ENCODE measurements at places on chromosomes 13 and 19.

DNA sequence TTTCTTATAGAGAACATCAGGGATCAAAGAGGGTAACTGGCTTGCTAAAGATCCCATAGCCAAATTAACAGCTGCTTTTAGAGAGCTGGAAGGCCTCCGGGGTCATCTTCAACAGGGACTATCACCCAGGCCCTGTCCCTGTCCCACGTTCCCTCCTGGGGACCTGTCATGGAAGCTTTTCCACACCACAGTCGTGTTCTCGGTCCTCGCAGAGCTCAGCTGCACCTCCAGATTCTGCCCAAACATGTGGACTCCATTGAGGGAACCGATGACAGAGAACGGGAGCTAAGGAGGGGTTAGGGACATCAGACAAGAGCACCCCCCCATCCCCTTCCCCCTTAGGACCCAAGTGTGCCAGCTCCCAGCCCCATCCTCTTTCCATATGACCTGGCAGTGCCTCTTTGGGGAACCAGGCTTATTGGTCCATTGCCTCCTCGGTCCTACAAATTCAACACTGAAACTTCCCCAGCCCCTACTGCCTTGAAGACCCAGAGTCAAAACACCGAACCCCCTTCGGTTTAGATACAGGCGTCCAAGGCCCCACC is 568 bp downstream of the FUZ start:
- DNase-seq: no peak

GRCh38 chr19:17706750-17707181 is 12.5 kb upstream of the MAP1S start:
- no peak for DNase-seq

- no peak for DNase-seq
Measured at GRCh38 chr13:29578300-29579085, 17.0 kb downstream of the SLC7A1 start.

DNA sequence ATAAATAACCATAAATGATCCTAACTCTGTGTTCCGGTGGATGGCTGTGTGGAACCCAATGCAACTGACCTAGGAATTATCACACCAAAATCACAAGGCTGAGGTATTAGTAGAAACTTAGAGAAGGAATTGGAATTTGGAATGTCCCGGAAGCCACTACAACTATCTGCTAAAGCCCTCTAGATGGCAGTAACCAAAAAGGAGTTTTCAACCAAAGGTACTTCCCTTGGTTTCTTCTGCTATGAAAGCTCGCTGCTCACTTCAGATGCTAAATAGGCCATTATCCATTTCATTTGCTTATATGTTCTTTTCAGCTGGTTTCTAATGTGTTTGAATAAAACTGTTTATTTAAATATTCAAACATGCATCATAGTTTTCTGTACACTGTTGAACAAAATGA is 1589.1 kb upstream of the SPRY2 start:
- DNase-seq: no peak

- no peak for DNase-seq
Measured at GRCh38 chr13:24875566-24875965, 111.6 kb downstream of the RNF17 start.

GRCh38 chr19:11452620-11453310 is 17.3 kb downstream of the PRKCSH start:
- DNase-seq: no peak

GRCh38 chr13:35781036-35782000 is 304.8 kb upstream of the MAB21L1 start:
- DNase-seq: no peak

- no peak for DNase-seq
Measured at GRCh38 chr13:78299832-78300623, 303.3 kb downstream of the POU4F1 start.

- DNase-seq: peak; percentile 43
Measured at GRCh38 chr19:45472563-45473366, 5.0 kb downstream of the FOSB start.

GRCh38 chr13:102687520-102687919 is 7.3 kb downstream of the METTL21C start:
- DNase-seq: no peak

DNA sequence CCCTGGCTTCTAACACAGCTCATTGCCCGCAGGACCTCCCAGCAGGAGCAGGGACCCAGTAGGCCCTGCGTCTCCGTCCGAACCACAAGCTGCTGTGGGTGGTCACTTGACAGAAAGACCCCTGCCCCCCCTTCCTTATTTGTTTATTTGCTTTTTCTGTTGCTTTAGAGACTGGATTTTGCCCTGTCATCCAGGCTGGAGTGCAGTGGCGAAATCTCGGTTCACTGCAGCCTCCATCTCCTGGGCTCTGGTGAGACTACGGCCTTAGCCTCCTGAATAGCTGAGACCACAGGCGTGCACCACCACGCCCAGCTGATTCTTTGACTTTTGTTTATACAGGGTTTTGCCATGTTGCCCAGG is 7.6 kb upstream of the PTBP1 start:
- no peak for DNase-seq

- no peak for DNase-seq
Measured at GRCh38 chr19:29833614-29834261, 21.9 kb downstream of the CCNE1 start.

DNA sequence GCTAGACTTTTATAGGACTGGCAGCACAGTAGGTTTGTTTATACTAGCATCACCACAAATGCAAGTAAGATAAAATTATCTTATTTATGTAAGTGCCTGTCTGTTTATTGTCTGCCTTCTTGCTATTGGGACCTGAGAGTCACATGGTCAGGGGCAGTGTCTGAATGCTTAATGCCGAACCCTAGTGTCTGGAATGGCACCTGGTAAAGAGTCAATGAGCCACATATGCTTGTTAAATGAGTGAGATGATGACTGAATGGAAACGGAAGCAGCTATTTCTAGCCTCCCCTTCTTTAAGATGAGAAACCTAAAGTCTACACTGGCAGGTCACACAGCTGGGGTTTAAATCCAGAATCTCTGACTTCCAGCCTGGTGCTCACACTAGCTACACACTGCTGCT is 92.2 kb downstream of the STOML3 start:
- DNase-seq: no peak

GRCh38 chr13:35865341-35866240 is 265.6 kb downstream of the DCLK1 start:
- DNase-seq: no peak

- DNase-seq: no peak
Measured at GRCh38 chr19:35775046-35775297, 392 bp upstream of the ARHGAP33 start.

- DNase-seq: no peak
Measured at GRCh38 chr13:90500569-90500968, 846.9 kb upstream of the MIR17HG start.

DNA sequence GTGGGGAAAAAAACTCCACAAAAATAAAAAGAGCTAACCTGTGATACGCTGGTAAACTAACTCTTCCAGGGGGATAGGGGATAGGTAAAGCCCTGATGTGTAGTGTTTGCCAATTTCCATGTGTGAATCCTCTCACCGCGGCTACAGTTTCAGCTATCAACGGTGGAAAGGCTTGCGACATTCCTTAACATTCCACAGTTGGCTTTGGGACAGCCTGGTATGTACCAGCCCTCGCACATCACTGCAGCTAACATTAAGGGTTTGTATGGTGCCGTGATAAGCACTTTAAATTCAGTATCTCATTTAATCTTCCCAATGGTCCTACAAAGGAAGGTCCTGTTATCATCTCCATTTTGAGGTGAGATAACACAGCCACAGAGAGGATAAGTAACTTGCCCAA is 112.4 kb downstream of the KATNAL1 start:
- DNase-seq: no peak

- peak; percentile 27 for DNase-seq
Measured at GRCh38 chr19:17490411-17490810, 20.1 kb downstream of the SLC27A1 start.

GRCh38 chr19:54282686-54283470 is 2.0 kb upstream of the LILRB2 start:
- DNase-seq: no peak

- no peak for DNase-seq
Measured at GRCh38 chr13:76803831-76804230, 82.4 kb downstream of the KCTD12 start.

DNA sequence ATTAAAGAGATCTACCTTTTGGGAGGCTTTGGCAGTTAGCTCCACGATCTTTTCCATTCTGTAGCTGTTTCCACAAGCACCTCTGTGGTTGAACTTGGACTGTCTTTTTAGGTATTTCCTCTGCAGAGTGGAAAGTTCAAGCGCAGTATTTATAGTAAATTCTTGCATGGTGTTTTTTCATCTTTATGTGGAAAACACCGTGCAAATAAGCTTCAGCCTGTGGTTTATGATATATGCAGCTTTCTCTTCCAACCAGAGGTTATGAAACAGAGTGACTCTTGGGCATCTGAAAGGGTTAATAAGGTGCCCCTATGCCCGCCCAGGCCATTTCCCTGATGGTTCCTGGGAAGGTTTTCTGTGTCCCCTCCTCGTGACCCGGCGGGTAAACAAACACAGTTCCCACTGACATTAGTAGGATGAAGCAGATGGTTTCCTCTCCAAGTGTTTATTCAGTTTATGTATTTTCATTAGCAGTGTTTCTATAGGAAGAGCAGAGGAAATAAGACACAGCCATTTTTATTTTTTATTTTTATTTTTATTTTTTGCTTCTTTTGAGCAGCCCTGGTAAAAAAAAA is 39.7 kb upstream of the RNF113B start:
- no peak for DNase-seq

DNA sequence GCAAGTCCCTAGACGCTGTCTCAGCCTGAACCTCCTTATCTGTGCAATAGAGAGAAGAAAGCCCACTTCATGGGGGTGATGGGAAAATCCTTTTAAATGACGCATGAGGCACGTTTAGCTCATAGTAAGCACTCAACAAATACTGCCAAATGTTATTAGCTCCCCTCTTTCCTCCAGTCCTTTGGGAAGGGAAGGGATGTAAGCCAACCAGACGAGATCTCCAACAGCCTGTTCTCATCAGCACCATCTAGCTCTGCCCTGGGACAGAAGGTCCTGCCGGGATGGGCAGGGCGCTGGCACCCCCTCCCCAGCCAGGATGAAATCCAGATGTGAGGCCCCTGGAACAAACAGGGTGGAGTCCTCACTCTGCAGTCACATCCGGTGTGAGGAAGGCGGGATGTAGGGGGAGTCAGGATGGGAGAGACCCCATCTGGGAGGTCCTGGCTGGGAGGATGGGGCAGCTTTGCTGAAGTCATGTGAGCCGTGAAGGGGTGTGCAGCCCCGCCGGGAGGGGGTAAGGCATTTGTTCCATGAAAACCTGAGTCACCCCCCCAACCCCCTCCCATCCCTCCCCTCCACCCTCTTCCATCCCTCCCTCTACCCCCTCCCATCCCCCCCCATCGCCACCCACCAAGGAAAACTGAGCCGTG is 4.6 kb downstream of the S1PR2 start:
- no peak for DNase-seq

DNA sequence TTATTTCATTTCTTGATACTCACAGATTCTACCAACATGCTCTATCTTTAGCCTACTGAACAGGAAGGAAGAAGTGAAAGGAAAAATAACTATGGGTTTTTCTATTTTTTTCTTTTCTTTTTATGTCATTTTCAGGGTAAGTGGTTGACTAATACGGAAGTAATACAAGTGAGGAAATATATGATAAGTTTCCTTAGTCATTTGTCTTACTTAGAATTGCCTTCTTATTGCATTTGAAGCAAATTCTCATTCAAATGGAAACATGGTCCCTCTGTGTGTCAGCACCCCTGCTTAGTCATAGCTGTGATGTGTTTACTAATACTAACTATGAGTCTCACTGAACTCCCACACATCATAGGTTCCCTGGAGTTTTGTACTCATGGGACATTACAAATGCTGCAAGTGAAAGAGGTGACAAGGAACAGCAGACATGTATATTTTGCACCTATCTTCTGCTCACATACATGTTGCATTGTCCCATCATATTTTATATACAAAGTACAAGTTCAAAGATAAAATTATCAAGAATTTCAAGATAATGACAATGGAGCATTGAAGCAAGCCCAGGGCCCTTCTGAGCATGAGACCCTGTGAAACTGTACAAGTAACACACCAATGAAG is 60.1 kb downstream of the DCT start:
- DNase-seq: no peak

Data from effector CD4-positive, alpha-beta T cell (primary cell).